Activated CD8-positive, alpha-beta memory T cell treated with anti-CD3 and anti-CD28 coated beads, Interleukin-2, amount 50 U/mL, for 4 hours (primary cell): ENCODE measurements at places on chromosomes 3 and 15.

DNA sequence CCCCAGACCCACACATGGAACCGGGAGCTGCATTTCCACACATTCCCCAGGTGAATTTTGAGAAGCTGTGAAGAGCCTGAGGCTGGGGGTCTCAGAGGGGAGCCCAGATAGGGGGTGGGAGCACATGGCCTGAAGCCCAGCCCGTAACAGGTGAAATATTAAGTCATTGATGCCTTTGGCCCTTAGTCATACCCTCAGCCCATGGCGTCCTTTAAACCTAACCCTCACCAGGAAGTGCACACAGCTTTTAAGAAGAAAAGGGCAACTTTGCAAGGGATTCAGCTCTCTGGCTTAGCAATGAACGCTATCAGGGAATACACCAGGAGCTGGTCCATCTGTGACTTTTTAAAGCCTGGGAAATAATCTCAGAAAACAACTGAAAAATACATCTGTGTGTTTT lies 40.6 kb downstream of the WNT7A start:
- DNase-seq, result no peak

GRCh38 chr3:22858486-22858885 lies 344.6 kb upstream of the UBE2E2 start:
- DNase-seq, result no peak

GRCh38 chr3:55175423-55175822 lies 247.6 kb upstream of the LRTM1 start:
- DNase-seq, result no peak

- no peak for DNase-seq
Observed at GRCh38 chr3:99768126-99768525, 49.5 kb upstream of the CMSS1 start.

- DNase-seq, result no peak
Observed at GRCh38 chr3:105387122-105387751, 20.5 kb downstream of the ALCAM start.

GRCh38 chr3:112740835-112741234 lies 99.9 kb upstream of the CCDC80 start:
- no peak for DNase-seq

GRCh38 chr3:88758676-88759075 lies 348.7 kb upstream of the EPHA3 start:
- DNase-seq, result no peak

DNA sequence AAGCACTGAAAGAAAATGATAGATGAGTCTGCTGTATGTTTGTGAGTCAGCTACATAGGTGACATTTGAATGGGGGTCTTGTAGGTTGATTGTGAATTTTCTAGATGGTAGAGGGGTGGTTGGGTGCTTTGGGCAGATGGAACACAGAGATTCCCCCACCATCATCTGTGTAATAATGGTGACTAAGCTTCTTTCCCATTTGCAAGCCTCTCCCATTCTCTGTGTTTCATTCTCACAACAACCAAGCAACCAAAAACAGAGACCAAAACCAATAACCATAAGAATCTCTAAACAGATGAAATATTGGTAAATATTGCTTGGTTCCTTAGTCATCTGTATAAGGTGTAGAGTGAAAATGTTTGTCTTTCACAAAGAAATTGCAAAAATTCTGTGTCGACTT lies 17.8 kb upstream of the UTS2B start:
- no peak for DNase-seq

DNA sequence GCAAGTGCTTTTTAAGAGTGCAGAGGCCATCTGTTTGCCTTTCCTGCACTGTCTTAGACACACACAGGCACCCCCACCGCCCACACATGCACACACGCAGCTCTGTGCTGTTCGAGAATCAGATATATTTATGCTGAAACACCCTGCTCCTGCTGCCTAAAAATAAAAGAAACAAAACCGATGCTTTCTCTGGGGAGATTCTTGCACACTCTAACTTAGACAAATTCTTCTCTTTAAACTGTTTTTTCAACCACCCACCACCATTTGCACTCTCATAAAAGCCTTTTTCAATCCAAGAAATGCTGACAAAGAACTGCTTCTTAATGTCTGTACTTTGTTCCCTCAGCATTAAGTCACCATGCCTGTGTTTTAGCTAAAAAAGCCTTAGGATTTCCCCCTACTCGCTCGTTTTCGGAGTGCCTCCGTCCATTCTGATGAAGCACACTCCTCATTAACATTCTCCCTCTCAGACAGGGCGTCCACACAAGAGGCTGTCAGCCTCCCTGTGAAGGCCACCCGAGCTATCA lies 26.2 kb downstream of the SLC12A8 start:
- DNase-seq, result peak; percentile 36

- DNase-seq, result no peak
Observed at GRCh38 chr3:43515208-43515917, 106.4 kb downstream of the ANO10 start.

GRCh38 chr3:168051070-168051469 lies 44.7 kb downstream of the GOLIM4 start:
- DNase-seq, result no peak

DNA sequence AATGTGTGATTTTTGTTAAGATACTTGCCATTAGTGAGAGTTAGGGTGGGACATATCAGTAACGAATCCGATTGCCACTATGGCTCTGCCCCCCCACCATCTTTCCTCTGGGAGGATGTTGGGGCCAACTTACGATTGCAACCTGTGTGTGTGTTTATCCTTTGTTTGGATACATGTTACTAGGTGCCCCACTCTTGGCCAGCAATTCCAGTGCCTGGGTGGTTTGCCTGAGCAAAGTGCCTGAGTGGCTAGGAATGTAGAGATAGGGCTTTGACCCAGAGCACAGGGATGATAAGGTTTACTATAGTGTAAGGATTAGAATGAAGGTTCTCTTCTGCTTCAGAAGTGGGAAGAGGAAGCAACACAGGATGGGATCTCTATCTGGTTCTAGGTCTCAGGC lies 231.8 kb downstream of the TP63 start:
- DNase-seq, result no peak

GRCh38 chr3:149366031-149366430 lies 11.4 kb downstream of the TM4SF1 start:
- no peak for DNase-seq

DNA sequence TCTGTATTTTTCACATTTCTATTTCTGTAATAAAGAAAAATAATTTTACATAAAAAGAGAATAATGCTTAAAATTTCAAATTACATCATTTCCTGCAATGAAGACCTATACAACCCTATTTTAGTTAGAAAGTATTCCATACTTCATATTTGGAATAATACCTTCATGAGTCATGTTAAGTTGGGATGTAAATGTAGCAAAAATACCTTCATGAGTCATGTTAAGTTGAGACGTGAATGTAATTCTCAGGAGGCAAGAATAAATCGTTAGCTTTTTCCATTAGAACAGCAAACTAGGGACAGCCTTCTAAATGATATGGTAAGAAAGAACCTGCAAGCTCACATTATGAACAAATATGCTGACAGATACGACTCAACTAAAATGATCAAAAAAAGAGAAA lies 91.9 kb downstream of the NAALADL2 start:
- no peak for DNase-seq

GRCh38 chr3:125351814-125352456 lies 23.2 kb downstream of the ZNF148 start:
- no peak for DNase-seq

- DNase-seq, result no peak
Observed at GRCh38 chr3:126291061-126291460, 66.1 kb downstream of the KLF15 start.

GRCh38 chr15:40070166-40070557 lies 31.2 kb upstream of the SRP14 start:
- no peak for DNase-seq

GRCh38 chr3:146177519-146177918 lies 16.5 kb upstream of the PLOD2 start:
- no peak for DNase-seq

DNA sequence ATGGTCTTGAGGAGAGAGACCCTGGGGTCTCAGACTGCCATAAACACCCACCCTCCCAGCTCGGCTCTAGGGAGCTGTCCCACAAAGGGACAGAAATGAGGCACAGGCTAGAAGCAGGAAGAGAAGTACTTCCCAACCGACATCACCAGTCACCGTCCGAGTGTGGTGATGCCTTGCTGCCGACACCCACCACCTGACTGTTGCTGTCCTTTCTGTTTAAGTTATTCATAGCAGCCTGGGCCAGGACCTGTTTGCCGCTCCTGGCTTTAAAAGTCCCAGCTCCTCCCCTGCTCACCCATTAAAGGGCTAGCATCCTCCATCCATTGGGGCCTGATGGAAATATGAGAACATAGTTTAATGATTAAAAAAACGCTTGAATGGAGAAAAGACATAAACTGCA lies 13.2 kb upstream of the SPG11 start:
- DNase-seq, result no peak
